ENCODE measurements at places on chromosomes 2 and 18. TPM values are rescaled to one million over a fixed set of nuclear protein-coding genes. Genes with fewer than 3 reads are reported as not detected.

DNA sequence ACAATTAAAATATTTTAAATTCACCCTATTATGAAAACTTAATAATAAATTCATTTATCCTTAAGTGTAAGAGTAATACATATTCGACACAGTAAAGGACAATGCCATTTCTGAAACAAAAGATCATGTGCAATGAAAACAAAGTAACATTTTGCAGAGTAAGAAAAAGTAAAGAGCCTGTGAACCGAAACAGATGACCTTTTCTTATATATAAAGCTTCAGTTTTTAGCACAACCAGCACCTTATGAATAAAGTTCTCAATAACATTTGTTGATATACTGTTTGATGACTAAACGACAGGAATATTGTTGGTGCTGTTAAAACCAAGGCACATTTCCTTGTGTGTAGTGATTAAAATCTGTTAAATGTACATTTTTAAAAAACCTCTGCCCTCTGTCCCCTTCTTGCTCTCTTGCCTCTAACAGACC lies 1.5 kb downstream of the PELI1 start:
- no peak for DNase-seq

DNA sequence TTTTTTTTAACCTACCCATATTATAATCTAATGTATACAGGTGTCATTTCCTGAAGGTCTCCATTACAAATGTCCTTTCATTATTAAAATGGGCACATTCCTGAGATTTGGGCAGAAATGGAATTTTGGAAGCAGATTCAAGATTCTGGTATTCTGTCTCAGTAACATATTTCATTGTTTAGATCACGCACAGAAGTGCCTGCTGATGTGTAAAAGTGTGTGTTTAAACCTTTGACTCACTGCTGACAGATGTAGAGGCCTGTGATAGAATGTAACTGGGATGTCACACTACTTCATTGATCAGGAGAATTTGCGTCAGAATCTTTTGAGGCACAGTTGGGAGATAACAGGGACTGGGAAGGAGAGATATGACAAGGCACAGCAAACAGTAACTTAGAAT lies 276.8 kb upstream of the EPAS1 start:
- no peak for DNase-seq

Gene ATIC
- 13.1 TPM for total RNA-seq

Gene TGIF1
- total RNA-seq: 37.5 TPM

DNA sequence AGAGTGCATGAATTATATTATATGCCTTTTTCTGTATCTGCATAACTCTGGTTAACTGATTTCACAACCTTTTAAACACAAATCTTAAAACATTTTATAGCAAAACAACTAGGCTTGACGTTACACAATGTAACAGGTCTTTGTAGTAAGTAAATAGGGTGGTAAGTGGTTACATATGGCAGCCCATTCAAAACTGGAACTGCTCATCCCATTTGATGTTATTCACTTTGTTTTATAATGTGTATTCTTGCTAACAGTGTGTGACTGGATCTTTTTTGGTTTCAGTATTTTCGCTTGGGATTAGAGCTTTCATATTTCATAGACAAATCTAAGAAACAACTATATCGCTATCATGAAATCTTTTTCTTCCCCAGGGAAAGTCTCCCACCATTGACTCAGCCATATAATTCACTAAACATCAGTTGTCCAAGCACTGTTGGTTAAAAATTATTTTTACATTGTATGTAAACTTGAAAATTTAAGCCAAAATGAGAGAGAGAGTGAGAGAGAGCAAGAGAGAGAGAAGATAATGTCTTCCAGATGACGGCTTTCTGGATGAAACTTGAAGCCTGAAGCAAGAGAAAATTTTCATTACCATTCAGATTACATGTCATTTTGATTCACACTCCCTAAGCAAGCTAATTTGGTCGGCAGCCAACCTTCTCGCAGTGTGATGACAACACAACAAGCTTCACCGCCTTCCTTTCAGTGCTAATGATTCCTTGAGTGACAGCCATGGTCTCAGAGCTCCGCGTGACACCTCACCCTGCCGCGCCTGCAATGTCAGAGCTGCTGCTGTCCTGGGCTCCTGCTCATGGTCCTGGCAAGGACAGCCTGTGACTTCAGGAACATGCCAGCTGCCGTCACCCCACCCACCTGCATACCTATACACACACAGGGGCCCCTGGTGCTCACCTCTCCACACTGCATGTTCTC lies 946.9 kb upstream of the SOX11 start:
- no peak for DNase-seq

GRCh38 chr2:20509770-20510490 lies 63.1 kb downstream of the RHOB start:
- DNase-seq: no peak

GRCh38 chr2:75003276-75003675 lies 44.8 kb downstream of the POLE4 start:
- no peak for DNase-seq

GRCh38 chr2:215429424-215429823 lies 6.4 kb downstream of the FN1 start:
- no peak for DNase-seq

- no peak for DNase-seq
Observed at GRCh38 chr2:55827855-55828254, 95.7 kb downstream of the EFEMP1 start.

Gene EMX1
- total RNA-seq: not detected

DNA sequence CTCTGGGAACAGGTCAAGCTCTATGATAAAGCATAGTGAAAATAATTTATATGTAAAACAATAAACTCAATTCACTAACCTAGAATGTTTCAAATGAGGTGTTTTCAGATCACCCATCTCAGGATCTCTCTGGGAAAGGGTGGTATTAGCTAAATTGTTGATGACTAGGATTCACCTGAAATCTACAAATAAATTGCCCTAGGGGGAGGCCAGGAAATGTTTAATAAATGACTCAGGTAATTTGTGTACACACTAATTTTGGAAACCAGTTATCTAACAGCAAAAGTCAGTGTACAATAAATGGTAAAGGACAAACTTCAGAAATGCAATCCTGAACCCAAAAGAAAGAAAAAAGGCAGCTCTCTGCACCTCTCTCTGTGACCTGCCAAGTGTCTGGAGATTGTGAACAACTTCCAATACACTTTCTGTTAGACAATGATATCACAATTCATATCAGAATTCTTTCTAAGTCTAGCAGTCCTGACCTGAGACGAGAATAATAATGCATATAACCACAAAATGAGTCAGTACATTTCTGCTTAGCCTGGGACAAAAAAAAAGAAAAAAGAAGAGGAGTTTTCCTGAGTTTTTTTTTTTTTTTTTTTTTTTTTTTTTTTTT lies 760.0 kb downstream of the EPHA4 start:
- no peak for DNase-seq
